ENCODE measurements at places on chromosomes 12 and 14.
A peak's percentile ranks its signal among the peaks of the same experiment; 100 is the strongest.

GRCh38 chr14:73634011-73634833, 10.6 kb upstream of the DNAL1 start:
- DNase-seq: no peak

DNA sequence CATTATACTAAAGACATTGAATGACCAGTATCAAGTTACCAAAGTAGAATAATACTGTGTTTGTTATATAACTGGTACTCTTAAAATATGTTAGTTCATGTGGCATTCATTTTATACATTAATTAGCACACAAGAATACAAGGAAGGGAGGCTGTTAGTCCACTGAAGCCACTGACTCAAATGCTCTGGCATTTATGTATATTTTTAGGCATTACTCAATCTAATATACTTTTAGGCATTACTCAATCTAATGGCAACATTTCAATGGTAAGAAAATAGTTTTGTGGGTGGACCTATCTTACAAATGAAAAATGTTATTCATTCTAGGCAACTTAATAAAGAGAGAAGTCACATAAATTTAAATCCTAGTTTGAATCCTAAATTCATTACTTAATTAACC, 874.4 kb upstream of the USP15 start:
- peak; percentile 63 for DNase-seq

GRCh38 chr14:49294621-49295148, 291.5 kb downstream of the RPS29 start:
- no peak for DNase-seq

DNA sequence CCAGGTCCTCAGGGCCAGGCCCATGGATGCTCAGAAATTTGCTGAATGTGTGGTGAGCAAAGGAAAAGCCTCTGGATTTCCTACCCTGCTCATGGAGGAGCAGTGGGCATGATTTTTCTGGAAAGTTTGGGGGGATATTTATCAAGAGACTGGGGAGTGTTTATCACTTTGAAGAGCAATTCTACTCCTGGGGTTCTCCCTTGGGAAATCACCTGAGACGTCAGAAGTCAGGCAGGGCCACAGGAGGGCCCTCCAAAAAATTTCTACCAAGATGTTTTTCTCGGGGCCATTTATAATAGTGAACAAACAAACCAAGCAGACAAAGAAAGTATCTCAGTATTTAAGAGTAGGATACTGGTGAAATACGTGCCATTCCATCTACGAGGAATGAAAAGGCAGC, 20.1 kb upstream of the EIF2B2 start:
- no peak for DNase-seq

GRCh38 chr12:32768518-32768917, 12.8 kb upstream of the YARS2 start:
- no peak for DNase-seq

DNA sequence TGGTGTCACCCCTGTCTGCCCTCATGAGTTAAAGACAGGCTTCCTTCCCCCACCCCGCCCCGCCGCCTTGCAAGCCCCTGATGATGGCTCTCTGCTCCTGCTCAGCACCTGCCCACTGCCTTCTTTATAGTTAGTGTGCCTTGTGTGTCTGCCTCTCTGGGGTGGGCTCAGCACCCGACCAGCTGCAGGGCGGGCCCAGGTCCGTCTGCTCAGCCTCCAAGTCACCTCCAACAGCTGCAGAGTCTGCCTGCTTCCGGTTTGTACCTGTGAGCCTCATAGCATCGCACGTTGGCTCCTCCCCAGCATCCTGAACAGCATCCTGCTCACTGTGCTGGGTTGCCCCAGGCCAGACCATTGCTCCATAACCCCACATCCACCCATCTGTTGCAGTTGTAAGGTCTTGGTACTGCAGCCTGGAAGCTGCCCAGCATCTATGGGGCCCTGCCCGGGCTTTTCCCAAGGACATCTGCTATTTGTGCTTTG, 3.5 kb downstream of the TGFB3 start:
- DNase-seq: no peak

GRCh38 chr12:64912516-64913255, 88.2 kb downstream of the TBC1D30 start:
- no peak for DNase-seq

GRCh38 chr12:97960741-97961608, 498.4 kb downstream of the RMST start:
- DNase-seq: no peak
